ENCODE measurements at places on chromosomes 12 and 14. TPM values are rescaled to one million over a fixed set of nuclear protein-coding genes. Genes with fewer than 3 reads are reported as not detected.
A peak's percentile ranks its signal among the peaks of the same experiment; 100 is the strongest.

Gene CLEC6A
- total RNA-seq, result not detected

DNA sequence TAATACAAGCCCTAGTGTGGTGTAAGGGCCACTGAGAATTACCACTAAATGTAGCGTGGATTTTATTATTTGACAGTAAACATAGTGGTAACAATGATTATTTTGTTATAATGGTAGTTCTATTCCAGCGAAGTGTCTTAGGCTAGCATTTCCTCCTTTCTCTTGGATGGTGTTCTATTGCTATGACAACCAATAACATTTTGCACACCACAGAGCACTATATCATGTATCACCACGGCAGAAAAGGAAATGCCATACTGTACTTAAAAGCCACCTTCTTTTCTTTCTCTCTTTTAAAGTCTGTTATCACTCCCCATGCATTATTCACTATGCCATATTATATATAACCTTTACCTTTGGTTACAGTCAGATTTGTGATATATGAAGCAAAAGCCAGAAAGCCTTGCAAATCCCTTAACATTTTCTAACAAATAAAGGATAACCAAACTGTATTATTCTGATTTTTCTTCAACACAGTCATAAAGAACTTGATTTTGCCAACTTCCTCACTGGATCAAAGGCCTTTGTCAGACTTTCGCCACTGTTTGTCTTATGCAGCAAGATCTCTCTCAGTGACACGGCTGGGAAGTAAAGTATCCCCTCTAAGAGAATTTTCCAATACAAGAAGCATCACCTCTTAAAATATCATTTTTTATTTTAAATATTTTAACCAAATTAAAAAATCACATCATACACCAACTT lies 195.8 kb downstream of the FOXN3 start:
- DNase-seq, result no peak

GRCh38 chr14:41960281-41960680 lies 353.6 kb downstream of the LRFN5 start:
- no peak for DNase-seq

DNA sequence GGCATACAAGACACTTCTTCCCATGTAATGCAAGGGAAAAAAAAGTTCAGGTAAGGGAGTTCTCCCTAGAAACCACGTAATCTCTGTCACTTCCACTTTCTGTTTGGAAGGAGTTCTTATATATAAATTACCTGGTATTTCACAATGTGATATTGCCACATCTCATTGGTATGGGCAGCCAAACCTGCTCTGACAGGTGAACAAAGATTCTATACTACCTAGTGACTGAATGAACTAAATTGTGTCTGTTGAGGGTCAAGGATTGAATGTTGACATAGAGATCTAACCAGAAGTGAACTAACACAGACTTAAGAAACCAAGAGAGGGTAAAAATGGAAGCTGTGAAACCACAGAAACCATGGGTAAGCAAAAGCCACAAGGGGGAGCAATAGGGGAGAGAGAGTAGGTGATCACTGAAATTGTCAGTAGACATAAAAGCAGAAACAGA lies 161.3 kb downstream of the RPL10L start:
- DNase-seq, result no peak

- no peak for DNase-seq
Observed at GRCh38 chr12:24943947-24944600, 4.8 kb downstream of the BCAT1 start.

DNA sequence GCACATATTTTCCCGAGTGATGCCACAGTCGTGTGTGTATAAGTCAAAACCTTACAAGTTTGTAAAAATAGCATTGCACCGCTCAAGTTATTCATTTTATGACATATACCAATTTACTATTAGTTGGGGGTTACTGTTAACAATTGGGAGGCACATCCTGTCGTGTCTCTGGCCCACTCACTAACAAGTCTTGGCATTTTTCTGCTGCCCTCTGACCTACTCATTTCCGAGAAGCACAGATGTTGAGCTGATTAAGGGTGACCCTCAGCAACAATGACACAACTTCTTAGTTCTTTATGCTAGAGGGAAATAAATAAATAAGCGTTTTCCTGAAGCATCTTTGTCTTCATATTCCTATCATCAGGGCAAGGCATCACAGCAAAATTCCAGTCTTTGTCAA lies 6.8 kb upstream of the ATG14 start:
- no peak for DNase-seq

DNA sequence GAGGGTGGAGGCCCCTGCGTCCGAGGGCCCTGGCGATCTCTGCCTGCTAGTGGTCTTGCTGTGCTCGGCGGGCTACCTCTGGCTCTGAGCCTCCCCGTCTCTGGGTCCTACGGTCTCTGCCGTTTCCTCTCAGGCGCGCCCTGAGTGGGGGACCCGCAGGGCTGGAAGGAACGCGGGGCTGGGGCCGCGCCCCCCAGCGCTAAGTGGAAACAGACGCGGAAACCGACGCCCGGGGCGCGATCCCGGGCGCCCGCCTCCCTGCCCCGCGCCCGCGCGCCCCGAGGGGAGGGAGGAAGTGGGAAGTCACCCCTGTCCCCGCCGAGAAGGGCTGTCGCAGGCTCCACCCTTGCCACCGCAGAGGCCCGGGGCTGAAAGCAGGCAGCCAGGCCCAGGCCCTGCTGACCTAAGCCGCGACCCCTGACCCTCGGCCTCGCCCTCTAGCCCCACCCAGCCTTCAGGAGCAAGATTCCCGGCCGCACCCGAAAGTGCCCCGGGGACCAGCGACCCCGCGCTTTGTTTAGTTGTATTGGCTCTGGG lies 831 bp downstream of the CRIP1 start:
- DNase-seq, result peak; percentile 79

All from Right ventricle myocardium superior (tissue), 1 donor.